ENCODE measurements at places on chromosomes 7 and 10. TPM values are rescaled to one million over a fixed set of nuclear protein-coding genes. Genes with fewer than 3 reads are reported as not detected.

The SVIL gene
- 29.8 TPM for total RNA-seq

The HOGA1 gene
- total RNA-seq = 0.07 TPM

The TAF5 gene
- 7.4 TPM for total RNA-seq

The ENTPD7 gene
- 11.1 TPM for total RNA-seq

The PAX4 gene
- total RNA-seq = not detected

The PDK4 gene
- 1.8 TPM for total RNA-seq

The C7orf57 gene
- 0.15 TPM for total RNA-seq

The TAS2R4 gene
- total RNA-seq = not detected

The CYP2C18 gene
- total RNA-seq = not detected

The SPDYE2 gene
- not detected for total RNA-seq

The ZNF117 gene
- 5.0 TPM for total RNA-seq

The UBE2D4 gene
- 34.4 TPM for total RNA-seq

The AKR1D1 gene
- total RNA-seq = not detected

The GARIN1A gene
- 0.07 TPM for total RNA-seq

The SLC39A12 gene
- total RNA-seq = not detected

The CCDC146 gene
- 0.53 TPM for total RNA-seq

The MEST gene
- 1.0 TPM for total RNA-seq

The EN2 gene
- total RNA-seq = not detected

The STAM gene
- 17.7 TPM for total RNA-seq

The ZNF467 gene
- 1.2 TPM for total RNA-seq

The PNLIP gene
- total RNA-seq = not detected

The AKR1E2 gene
- total RNA-seq = 6.8 TPM

The TSC22D4 gene
- total RNA-seq = 63.5 TPM

The SFTPA1 gene
- total RNA-seq = not detected

The CDCA7L gene
- 28.4 TPM for total RNA-seq

The OR2A12 gene
- not detected for total RNA-seq

The OGDHL gene
- total RNA-seq = not detected

The CAMK2G gene
- 23.1 TPM for total RNA-seq

The CASTOR2 gene
- total RNA-seq = 5.4 TPM

The AQP1 gene
- total RNA-seq = 4.9 TPM

The FAM200A gene
- 3.9 TPM for total RNA-seq

The RPP30 gene
- 59.7 TPM for total RNA-seq

The CEP55 gene
- total RNA-seq = 83.6 TPM

The POM121 gene
- total RNA-seq = 9.6 TPM

The TMEM26 gene
- total RNA-seq = not detected

The CTNNA3 gene
- not detected for total RNA-seq

The GIMAP4 gene
- total RNA-seq = 62.7 TPM

The SYCE1 gene
- total RNA-seq = 1.00 TPM

The ARHGEF5 gene
- 0.53 TPM for total RNA-seq

The ELN gene
- 1.8 TPM for total RNA-seq

The CAMK2B gene
- total RNA-seq = 0.20 TPM

The AKR1C1 gene
- total RNA-seq = 0.30 TPM

The WNT8B gene
- not detected for total RNA-seq

The SPDYE1 gene
- total RNA-seq = not detected

The DNAJC12 gene
- total RNA-seq = 0.39 TPM

The DPP6 gene
- not detected for total RNA-seq

The ITIH5 gene
- total RNA-seq = 0.30 TPM

The GRID1 gene
- not detected for total RNA-seq

The SERPINE1 gene
- total RNA-seq = 1,952 TPM

The TWIST1 gene
- not detected for total RNA-seq

The C10orf67 gene
- not detected for total RNA-seq

The SORCS3 gene
- not detected for total RNA-seq

The PYROXD2 gene
- 2.1 TPM for total RNA-seq

The CHRM2 gene
- total RNA-seq = under 0.01 TPM

The CFAP46 gene
- 0.25 TPM for total RNA-seq

The TFR2 gene
- total RNA-seq = 0.44 TPM

The HOXA1 gene
- total RNA-seq = 2.3 TPM

The LRRTM3 gene
- total RNA-seq = not detected
